Skin of body (tissue), 3 donors: ENCODE measurements at places on chromosomes 4 and X. TPM values are rescaled to one million over a fixed set of nuclear protein-coding genes. Genes with fewer than 3 reads are reported as not detected.
A peak's percentile ranks its signal among the peaks of the same experiment; 100 is the strongest.

The ZRSR2 gene
- total RNA-seq: 6.3 TPM

The CXCL1 gene
- 1.9 TPM for total RNA-seq

The TMEM154 gene
- 15.0 TPM for total RNA-seq

The SMARCA1 gene
- total RNA-seq: 55.2 TPM

GRCh38 chrX:15903186-15903681, 48.6 kb upstream of the AP1S2 start:
- no peak for DNase-seq

DNA sequence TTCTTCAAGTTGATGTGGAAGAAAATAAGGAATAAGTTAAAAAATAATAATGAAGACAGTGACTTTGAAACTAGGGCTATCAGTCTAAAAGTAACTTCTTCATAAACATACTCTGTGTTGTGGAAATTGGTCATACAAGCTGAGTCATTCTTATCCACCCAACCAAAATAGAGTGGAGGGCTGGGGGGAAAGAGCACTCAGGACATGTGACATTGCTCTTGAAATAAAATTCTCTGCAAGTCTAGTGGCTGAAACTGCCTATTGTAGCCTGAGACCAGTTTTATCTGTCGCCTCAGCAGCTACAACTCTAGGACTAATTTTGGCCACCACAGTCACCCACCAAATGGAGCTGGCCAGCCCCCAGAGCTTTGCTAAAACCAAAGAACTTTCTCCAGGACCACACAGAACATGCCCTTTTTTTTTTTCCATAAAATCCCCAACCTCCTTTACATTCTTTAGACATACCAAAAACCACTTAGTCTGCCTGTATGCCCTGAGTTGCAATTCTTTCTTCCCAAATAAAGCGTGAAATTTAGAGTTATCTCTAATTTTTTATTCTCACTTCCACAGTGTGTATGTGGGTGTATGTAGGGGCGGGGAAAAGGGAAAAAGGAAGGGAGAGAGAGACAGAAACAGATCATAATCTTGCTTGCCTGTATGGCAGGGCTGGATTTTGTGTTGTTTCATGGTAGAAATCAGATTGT, 23.0 kb upstream of the SLC25A4 start:
- no peak for DNase-seq

GRCh38 chrX:47482512-47483305, at the start of gene ZNF41:
TSS of gene ZNF41 (minus strand) at chrX:47483222. CDS start at chrX:47467481, 15,741 bp downstream.
- peak; percentile 56 for DNase-seq

DNA sequence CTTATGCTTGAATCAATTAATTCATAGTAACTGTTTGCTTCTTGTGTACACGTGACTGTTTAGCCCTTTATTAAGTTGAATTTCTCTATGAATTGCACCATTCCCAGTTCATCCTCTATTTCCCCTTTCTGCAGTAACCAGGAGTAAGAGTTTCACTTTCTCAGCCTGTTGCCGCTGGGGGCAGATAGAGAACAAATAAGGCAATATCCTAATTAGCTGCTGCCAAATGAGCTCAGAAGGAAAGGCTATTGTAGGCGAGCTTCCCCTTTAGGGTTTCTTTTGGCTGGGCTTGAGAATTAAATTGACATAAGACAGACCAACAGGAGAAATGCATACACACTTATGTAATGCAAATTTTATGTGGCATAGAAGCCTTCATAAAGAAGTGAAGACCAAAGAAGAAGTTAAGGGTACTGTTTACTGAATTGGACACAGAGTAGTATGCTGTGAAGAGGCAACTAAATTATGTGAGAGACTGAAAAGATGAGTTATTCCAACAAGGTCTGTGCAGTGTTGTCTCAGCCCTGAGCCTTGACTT, 1594.7 kb downstream of the TECRL start:
- DNase-seq: no peak

- DNase-seq: no peak
Observed at GRCh38 chrX:71198066-71198465, 25.0 kb upstream of the GJB1 start.

DNA sequence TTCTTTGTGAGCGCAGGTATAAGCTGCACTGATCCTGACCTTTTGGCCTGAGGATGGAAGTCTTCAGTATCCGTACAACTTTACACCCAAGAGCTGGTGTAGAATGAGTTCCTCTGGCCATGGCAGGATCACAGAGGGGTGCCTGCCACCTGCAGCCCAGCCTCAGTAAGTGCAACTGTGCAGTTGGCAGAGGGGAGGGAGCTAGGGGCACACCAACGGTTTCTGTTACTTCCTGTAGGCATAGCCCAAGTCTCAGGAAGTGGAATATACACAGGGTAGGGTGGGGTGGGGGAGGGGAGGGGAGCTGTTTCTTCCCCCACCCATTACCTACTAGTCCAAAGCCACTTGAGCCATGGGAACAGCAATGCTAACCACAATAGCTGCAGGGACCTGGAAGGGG, 85.4 kb upstream of the GBA3 start:
- no peak for DNase-seq

- DNase-seq: no peak
Observed at GRCh38 chrX:41085512-41085877, 250 bp downstream of the USP9X start.

DNA sequence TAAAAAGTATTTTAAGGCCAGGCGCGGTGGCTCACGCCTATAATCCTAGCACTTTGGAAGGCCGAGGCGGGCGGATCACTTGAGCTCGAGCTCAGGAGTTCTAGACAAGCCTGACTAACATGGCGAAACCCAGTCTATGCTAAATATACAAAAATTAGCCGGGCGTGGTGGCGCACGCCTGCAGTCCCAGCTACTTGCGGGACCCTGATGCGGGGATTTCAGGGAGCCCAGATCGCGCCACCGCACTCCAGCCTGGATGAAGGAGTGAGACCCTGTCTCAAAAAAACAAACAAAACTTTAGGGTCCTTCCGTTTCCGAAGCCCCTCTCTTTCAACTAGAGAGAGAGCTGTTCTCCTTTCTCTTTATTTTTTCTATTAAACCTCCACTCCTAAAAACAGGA, 1.2 kb downstream of the SLC25A31 start:
- DNase-seq: no peak

DNA sequence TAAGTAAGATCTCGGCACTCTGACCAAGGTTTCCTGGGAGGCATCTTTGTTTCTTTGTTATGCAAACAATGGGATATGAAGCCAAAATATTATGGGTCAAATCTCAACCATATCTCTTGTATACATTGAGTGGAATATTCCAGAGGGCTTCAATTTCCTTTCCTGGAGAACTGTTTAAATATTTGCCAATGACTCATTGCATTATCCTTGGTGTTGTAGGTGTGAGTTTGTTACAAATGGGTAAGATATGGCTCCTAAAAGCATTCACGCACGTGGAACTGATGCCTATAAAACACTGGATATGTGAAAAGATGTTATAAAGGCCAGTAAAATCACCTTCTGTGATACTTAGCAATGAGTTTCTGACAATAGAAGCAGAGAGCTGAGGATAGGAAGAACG, 150.5 kb upstream of the WDR1 start:
- DNase-seq: no peak
